Fibroblast of skin of back (primary cell): ENCODE measurements at places on chromosomes 2 and 18.

GRCh38 chr2:3168230-3168891 lies 209.3 kb downstream of the EIPR1 start:
- peak; percentile 62 for DNase-seq

GRCh38 chr2:85584354-85584856 lies at the start of gene VAMP5:
TSS of gene VAMP5 (plus strand) at chr2:85584431. CDS start at chr2:85584491, 60 bp downstream.
- peak; percentile 40 for DNase-seq

DNA sequence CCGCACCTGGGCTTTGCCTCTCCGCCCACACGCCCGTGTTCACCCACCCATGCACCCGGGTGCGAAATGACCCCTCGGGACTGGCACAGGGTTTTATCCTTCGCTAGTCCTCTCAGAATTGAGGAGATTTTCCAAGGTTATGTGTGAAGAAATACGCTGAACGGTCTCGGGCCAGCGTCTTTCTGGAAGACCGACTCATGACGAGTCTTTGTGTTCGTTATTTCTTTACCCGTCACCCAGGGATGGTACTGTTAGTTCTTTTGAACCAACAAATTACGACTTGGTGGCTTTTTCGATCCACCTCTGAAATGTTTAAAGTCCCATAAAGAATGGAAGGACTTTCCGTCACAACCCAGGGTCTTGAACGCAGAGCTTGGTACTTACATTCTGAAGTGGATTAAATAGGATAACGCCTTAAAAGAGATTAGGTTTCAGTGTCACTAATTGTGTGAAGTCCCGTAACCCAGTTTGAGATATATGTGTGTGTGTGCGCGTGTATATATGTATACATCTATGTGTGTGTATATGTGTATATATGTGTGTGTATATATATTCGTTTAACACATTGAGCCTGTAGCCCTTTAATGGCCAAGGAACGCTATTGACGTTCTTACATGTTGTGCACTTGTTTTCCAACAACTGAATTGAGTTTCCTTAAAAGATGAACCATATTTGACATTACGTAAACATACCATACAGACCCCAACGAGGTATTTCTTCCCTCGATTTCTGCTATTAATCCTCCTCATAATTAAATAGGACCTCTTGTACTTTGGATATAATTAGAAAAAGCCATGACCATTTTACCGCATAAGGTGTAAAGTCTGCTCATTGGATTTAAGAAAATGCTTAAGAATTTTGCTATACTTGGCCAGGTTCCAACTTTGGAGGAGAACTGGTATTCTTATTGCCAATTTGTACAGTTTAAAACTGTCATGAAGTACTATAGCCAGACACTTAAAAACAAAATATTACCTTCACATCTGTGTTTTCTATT lies 889 bp downstream of the ZC3H15 start:
- peak; percentile 9 for DNase-seq

GRCh38 chr2:7013471-7014160 lies 96.4 kb downstream of the RNF144A start:
- DNase-seq: no peak

GRCh38 chr18:58584200-58585127 lies 44.4 kb downstream of the ALPK2 start:
- DNase-seq: peak; percentile 95

- DNase-seq: peak; percentile 82
These were observed at the start of gene CSRNP3 for GRCh38 chr2:165469417-165469816. TSS of gene CSRNP3 (plus strand) at chr2:165469698. CDS start at chr2:165595066, 125,368 bp downstream.

DNA sequence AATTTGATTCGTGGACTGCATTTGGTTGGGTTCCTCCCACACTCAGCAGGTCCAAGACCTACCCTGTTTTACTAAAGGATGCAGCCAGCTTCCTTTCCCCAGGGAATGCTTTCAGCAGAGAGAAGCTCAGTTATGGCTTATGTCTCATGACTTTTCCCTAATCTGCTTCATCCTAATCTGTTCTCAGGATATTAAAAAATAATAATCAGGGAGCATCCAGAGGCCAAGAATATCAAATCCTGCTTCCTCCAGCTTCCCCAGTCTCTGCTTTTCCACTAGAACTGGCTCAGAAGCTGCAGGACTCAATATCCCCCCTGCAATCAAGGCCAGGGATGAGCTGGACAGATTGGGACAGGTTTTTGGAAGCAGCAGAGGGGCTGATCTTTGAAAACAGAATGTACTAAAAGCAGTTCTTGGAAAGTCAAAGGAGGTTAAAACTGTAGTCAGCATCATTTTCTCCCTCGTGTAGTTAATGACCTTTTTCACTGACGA lies 326.9 kb upstream of the TNP1 start:
- peak; percentile 47 for DNase-seq

GRCh38 chr2:218975060-218975777 lies 9.8 kb downstream of the FEV start:
- no peak for DNase-seq

DNA sequence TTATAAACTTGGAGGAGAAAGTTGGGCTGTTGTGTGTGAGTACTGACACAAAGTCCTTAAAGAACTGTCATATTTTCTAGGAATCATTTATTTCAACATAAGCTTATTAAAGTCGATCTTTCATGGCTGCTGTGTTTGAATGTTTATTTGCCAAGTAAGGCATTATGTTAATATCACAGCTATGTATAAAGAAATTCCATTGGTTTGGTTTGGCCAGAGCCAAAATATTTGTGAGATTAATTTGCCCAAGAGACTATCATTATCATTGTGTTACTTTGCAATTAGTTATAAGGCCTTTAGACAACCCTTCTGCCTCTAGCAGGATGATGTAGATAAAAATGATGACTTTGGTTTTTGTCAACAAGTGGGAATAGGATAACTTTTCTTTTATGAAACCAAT lies 240.6 kb upstream of the NT5C1B start:
- peak; percentile 51 for DNase-seq

DNA sequence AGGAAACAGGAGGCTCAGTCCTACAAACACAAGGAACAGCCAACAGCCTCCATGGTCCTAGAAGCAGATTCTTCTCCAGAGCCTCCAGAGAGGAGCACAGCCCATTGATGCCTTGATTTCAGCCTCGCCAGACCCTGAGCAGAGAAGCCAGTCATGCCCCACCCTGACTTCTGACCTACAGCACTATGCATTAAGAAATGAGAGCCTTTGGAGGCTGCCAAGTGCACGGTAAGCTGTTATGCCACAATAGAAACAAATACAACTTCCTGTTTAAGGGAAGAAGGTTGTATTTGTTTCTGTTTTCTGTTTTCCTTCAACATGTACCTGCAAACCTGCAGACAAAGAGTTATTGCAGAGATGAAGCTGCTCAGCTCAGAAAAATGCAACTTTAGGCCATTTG lies 181.3 kb upstream of the AGAP1 start:
- DNase-seq: no peak

DNA sequence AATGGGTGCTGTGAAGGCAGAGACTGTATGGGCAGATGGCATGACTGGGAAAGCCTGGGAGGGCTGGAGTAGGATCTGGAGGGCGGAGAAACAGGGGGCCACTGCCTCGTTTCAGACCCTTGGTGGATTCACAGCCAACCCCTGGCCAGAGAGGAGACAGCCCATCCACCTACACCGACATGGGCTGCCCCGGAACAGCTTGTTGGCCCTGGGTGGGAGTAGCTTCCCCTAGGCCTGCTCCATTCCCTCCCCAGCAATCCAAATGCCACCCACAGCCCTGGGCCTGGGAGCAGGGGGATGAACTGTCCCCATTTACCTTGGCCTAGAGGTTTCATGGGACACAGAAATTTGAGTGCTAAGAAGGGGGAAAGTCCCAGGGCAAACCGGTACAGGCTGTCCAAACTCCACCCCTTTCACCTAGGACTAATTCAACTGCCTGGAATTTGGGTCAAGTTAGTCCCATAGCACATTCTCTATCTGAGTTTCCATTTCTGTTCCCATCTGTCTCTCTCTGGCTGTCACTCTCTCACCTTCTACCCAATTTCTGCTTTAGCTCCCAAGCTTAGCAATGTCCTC lies 37.0 kb downstream of the LBH start:
- no peak for DNase-seq

GRCh38 chr2:23322567-23323197 lies 62.3 kb upstream of the KLHL29 start:
- DNase-seq: no peak

- DNase-seq: peak; percentile 54
These were observed 32.8 kb upstream of the TMEM178A start for GRCh38 chr2:39632876-39633275.

- DNase-seq: no peak
These were observed 163.8 kb upstream of the EPB41L3 start for GRCh38 chr18:5707586-5707985.

- DNase-seq: peak; percentile 18
These were observed 1579.0 kb upstream of the NXPH2 start for GRCh38 chr2:140359056-140359771.

DNA sequence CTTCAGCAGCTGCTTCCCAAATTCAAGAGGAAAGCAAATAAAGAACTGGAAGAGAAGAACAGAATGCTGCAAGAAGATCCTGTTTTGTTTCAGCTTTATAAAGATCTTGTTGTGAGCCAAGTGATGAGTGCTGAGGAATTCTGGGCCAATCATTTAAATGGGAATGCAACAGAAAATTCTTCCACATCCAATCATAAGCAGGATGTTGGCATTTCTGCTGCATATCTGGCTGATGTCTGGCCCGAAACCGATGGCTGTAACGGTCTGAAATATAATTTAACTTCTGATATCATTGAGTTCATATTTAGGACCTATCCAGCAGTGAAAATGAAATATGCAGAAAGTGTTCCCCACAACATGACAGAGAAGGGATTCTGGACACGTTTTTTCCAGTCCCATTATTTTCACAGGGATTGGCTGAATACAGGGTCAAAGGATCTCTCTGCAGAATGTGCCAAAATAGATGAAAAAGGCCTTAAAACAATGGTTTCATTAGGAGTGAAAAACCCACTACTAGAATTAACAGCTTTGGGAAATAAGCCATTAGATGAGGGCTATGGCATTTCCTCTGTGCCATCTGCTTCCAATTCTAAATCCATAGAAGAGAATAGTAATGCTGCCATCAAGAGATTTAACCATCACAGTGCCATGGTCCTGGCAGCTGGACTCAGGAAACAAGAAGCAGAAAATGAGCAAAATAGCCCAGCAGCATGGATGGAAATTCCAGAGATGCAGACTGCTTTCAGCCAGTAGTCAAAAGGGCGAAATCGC lies 175.6 kb downstream of the MC4R start:
- peak; percentile 19 for DNase-seq

- no peak for DNase-seq
These were observed 38.9 kb downstream of the KDM3A start for GRCh38 chr2:86480105-86480504.

DNA sequence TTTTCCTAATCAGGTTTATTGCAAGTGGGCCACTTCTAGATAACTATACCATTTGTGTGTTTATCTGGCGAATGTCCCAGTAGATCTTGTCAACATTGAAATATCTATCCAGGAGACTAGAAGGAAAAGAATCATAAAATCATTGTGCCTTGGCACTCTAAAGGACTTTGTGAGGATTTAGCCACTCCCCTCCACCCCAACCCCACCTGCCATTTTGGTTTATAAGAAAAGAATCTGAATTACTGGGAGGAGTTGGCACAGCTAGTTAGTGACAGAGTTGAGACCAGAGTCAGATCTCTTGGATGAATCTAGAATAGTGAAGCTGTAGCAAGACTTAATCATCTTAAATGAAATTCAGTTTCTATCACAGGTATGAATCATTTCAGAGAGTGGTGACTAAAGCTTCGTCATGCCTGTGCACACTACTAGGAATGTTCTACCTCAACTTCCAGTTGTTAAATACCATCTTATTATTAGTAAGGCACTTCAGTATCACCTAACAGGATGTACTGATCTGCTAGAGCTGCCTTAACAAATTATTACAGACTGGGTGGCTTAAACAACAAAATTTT lies 212.7 kb upstream of the SLC14A2 start:
- DNase-seq: peak; percentile 32

GRCh38 chr2:214533541-214533940 lies 122.7 kb downstream of the VWC2L start:
- no peak for DNase-seq
